ENCODE measurements at places on chromosomes 4 and X. TPM values are rescaled to one million over a fixed set of nuclear protein-coding genes. Genes with fewer than 3 reads are reported as not detected.

The G6PD gene
- total RNA-seq: 50.4 TPM

The TMEM271 gene
- not detected for total RNA-seq

The NALF2 gene
- not detected for total RNA-seq

The GAB3 gene
- total RNA-seq: 7.6 TPM

The TMA16 gene
- total RNA-seq: 28.0 TPM

The NDNF gene
- 11.8 TPM for total RNA-seq

All from sciatic nerve (tissue), 2 donors.